ENCODE measurements at places on chromosomes 6 and 20.

DNA sequence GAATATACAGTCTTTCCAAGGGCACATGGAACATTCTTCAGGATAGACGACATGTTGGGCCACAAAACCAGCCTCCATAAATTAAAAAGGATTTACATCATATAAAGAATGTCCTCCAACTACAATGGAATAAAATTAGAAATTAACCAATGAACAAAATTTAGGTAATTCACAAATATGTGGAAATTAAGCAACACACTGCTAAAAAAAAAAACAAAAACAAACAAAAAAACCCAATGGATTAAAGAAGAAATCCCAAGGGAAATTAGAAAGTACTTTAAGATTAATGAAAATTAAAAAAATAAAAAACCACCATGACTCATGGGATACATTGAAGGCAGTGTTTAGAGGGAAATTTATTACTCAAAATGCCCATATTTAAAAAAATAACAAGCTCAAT, 21.4 kb upstream of the NT5E start:
- no peak for DNase-seq

GRCh38 chr6:104606361-104606760, 253.4 kb downstream of the HACE1 start:
- no peak for DNase-seq

- DNase-seq, result no peak
Measured at GRCh38 chr6:148974351-148974750, 227.5 kb downstream of the UST start.

- no peak for DNase-seq
Measured at GRCh38 chr20:4912380-4913142, 88.7 kb downstream of the SLC23A2 start.

DNA sequence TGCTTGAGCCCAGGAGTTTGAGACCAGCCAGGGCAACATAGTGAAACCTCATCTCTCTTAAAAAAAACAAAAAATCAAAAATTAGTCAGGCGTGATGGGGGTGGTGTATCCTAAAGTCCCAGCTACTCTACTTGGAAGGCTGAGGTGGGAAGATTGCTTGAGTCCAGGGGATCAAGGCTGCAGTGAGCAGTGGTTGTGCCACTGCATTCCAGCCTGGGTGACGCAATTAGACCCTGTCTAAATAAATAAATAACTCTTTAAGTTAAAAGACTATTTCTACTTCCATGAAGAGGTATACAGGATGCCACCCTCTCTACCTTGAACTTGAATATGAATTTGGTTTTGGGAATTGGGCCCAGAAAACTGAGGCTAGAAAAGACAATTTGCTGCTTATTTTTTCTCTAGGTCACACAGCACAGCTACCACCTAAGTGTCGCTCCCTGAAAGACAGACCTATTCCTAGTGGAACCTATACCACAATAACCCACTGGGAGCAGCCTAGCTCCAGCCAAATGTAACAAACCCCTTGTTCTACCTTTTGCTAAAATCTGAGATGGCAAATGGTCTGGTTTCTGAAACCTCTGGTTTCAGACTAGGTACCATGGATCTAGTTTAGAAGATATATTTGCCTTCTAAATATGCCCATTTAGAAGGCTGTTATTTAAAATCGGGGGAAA, 35.2 kb downstream of the HMGCLL1 start:
- DNase-seq, result no peak

- no peak for DNase-seq
Measured at GRCh38 chr6:43758617-43759050, 11.4 kb upstream of the VEGFA start.

DNA sequence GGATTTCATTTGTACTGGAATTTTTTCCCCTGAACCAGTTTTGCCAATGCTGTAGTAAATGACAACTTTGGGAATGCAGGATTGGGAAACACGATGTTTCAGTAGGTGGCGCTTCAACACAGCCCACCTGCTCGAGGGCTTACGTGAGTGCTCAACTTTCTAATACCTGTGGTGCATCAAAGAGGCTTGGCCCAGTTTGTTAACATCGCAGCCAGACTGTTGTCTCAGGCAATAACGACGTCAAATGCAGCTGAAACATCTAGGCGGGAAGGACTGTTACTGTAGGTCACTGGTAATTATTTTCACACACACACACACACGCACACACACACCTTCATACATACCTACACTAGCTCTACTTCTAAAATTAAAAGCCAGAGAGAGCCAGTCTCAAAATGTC, 815.5 kb upstream of the SLC35B3 start:
- DNase-seq, result no peak

DNA sequence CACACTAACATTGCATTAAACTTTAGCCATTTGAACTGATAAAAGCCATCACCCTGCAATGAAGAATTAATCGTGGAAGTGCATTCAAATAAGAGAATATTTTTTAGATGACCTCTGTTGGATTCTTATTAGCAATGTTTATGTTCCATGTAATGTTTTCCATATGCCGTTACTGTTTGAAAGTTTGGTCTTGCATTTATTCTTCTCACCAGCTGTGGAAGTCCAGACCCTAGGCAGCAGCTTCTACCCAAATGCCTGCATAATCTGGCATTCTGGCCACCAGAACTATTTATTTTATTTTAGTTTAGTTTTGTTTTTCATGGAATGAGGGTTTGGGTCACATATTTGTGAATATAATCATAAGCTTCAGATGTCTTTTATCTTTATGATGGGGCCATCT, 140.4 kb downstream of the SAMD5 start:
- DNase-seq, result no peak

Measured in stimulated activated effector memory CD8-positive, alpha-beta T cell treated with anti-CD3 and anti-CD28 coated beads, Interleukin-12 subunit alpha, Interleukin-12 subunit beta, amount 100 ng/mL, for 72 hours (primary cell).